Mesenteric fat pad (tissue), 1 donor: ENCODE measurements at places on chromosomes 2 and 18. TPM values are rescaled to one million over a fixed set of nuclear protein-coding genes. Genes with fewer than 3 reads are reported as not detected.

The VSNL1 gene
- not detected for total RNA-seq

The TNFAIP6 gene
- total RNA-seq = 25.4 TPM

The ITPRID2 gene
- total RNA-seq = 119 TPM

The GYPC gene
- 175 TPM for total RNA-seq

The RTTN gene
- 8.1 TPM for total RNA-seq

The ARHGAP15 gene
- 11.6 TPM for total RNA-seq

The WNT10A gene
- total RNA-seq = not detected

The RASGRP3 gene
- total RNA-seq = 16.1 TPM

The TOGARAM2 gene
- total RNA-seq = 0.39 TPM

The ACOXL gene
- not detected for total RNA-seq

The CEBPZ gene
- 45.6 TPM for total RNA-seq
